Aorta (tissue), 5 donors: ENCODE measurements at places on chromosomes 13 and 19. TPM values are rescaled to one million over a fixed set of nuclear protein-coding genes. Genes with fewer than 3 reads are reported as not detected.

- DNase-seq, result no peak
These were observed 863.9 kb upstream of the GPC6 start for GRCh38 chr13:92362717-92363116.

DNA sequence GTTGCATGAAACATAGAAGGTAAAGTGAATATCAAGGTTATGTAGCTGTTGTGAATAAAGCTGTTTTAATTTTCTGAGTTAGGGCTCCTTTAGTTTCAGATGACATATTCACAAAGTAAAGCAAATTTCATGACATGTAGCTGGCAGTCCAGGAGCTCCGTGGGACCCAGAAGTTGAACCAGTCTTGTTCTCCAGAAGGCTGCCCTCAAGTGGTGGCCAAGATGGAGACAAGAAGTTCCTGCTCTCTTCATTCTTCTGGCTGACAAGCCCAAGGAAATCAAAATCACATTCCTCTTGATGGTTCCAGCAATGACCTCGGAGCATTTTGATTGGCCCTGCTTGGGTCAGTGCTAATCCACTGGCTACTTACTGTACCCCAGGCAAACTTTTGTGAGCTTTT lies 128.7 kb downstream of the LIG4 start:
- DNase-seq, result no peak

DNA sequence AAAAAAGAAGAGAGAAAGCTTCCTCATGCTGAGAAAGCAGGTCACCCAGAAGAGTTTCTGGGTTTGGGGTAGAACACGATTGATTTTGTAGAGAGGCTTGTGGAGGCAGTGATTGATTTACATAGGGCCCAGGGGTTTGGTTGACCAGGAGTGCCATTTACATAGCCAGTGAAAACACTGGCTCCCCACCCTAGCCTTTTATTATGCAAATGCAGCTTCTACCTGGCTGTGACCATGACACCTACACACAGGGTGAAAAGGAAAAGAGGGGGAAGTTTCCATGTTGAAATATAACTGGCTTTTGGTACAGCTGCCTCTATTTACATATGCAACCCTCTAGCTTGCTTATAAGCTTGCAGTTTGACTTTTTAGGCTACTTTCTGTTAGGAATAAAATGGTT lies 62.0 kb downstream of the ZNF100 start:
- DNase-seq, result no peak

DNA sequence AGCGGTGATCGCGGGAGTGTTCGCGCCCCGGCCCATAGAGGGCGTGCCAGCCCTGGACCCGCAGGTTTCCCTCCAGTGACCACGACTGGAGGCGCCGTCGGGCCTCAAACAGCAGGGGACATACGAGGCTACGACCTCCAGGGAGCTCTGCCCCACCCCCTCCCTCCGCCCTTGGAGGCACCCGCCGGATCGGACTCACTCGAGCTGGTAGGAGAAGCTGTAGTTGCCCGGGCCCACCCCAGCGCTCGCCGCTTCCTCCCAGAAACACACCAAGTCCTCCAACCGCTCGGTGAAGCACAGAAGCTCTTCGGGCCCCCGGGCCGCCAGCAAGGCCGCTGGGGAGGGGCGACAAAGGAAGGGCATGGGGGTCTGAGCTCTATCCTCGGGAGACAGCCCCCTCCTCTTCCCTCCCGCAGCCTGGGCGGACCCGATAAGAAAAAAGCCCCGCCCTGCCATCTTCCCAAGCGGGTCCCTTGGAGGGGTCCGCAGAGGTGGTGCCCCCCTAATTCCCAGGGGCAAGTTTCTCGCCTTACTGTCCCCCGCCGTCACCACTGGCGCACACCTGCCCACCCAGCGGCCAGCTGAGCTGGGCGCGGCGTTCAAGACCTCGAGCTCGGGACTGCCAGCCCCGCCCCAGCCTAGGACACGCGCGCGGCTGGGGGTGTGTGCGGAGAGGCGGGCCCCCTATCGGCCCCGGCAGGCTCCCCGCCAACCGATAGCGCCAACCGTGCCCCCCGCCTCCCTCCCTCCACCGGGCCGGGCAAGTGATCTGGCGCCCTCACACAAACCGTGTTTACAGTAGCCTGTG lies 1.0 kb downstream of the EPOR start:
- peak; percentile 79 for DNase-seq

- DNase-seq, result no peak
These were observed 826 bp downstream of the RASIP1 start for GRCh38 chr19:48739404-48740163.

ZNF625 gene
- total RNA-seq, result 5.1 TPM

GRCh38 chr13:111383591-111384440 lies 63.4 kb downstream of the TEX29 start:
- peak; percentile 57 for DNase-seq

DNA sequence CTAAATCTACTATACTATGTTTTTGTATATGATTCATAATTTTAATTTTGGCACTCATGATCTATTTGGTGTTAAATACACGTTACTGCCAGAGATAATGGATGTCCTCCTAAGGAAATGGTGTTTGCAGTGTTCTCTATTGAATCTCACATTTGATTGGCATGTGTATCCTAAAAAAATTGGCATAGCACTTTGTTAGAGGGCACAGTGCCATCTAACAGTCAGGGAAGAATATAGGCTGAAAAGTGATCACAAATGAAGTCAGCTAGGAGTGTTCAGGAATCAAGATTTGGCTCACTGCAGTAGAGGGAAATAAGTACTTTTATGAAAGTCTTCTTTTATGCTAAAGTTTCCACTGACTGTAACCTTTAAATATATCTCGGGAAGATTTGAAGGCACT lies 624.6 kb downstream of the GPC6 start:
- no peak for DNase-seq

GRCh38 chr13:48585456-48585840 lies 52.6 kb upstream of the RCBTB2 start:
- no peak for DNase-seq

- no peak for DNase-seq
These were observed 9.6 kb downstream of the ABHD13 start for GRCh38 chr13:108227651-108228272.
